ENCODE measurements at places on chromosomes 12 and 14.
A peak's percentile ranks its signal among the peaks of the same experiment; 100 is the strongest.

- no peak for DNase-seq
These were observed 32.6 kb downstream of the MOK start for GRCh38 chr14:102272392-102272791.

DNA sequence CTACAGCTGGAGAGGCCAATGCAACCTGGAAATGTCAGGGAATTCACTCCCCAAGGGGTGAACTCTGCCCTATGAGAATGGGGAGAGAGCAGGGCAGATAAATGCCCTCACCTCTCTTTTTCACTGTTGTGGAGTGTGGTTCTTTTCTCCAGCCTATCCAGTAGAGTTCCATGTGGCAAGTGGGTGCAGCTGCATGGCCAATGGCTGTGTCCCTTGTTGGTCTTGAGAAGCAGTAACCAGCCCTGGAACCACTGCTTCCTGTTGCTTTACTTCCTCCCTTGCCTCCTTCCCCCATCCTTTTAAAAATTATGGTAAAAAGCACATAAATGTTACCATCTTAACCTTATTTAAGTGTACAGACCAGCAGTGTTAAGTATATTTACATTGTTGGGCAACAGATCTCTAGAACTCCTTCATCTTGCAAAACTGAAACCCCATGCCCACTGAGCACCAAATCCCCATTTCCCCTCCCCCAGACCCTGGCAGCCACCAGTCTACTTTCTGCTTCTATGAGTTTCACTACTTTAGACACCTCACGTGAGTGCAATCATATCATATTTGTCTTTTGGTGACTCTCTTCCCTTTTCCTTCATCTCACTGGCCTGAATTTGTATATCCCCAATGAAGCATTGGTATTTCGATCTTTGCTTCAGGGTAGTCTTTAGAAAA lies 77.0 kb upstream of the GRIP1 start:
- DNase-seq = no peak

- DNase-seq = peak; percentile 83
These were observed 1.7 kb upstream of the GPR68 start for GRCh38 chr14:91246051-91246852.

DNA sequence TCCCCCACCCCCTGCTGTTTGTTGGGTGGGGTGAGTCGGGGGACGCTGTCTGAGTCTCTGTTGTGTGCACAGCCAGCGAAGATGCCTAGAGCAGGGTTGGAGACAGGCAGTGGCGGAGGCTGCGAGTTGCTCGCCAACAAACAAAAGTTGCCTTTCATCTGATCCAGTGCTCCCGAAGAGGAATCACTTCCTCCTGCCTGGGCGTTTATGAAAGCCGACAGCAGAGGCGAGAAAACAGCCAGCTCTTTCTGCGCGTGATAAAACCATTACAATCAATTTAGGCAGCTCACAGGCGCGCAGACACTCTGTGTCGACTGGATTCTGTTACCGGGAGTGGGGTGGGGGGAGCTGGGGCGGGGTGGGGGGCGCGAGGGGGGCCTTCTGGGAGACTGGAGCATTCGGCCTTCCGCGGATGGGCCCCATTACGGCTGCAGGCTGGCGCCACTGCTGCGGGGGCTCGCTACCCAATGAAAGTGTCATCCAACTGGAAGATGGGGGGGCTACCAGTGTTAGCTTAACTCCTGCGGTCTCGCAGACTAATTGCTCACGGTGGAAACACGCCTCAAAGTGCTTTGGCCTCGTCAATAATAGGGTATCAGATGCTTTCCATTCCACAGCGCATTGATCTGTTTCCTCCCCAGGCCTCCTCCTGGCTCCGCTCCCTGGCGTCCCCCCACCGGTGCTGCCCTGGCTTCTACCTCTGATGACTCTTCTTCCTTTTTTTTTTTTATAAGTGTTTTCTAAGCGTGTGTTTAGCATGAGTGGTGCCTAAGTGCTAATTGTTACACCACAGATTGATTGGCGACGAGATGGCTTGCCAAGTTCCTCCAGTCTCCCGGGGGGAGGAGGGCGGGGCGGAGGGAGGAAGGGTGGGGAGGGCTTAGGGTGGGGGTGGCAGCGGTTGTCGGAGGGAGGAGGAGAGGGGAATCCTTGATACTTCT lies 678.4 kb downstream of the MED13L start:
- no peak for DNase-seq

GRCh38 chr14:87529081-87529480 lies 463.9 kb downstream of the GALC start:
- DNase-seq = no peak

GRCh38 chr14:93135399-93135798 lies 19.7 kb upstream of the ITPK1 start:
- DNase-seq = no peak

- no peak for DNase-seq
These were observed 51.3 kb downstream of the AMN start for GRCh38 chr14:102973706-102974285.

DNA sequence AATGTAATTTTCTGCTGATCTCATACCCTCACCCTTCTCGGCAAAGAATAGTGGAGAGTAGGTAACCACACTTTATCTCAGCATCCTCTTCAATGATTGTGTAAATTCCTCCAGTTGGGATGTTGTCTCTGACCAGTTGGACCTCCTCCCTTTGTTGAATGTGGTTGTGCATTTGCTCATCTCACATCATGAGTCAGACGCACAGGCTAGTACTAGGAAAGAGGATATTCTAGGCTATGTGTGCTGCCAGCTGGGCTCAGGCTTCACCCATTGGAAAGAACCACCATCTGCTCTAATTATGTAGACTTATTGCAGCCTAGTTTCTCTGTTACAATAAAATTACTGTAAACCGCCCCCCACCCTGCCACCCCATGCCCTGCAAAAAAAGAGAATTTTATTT lies 90.3 kb downstream of the LMO3 start:
- no peak for DNase-seq

DNA sequence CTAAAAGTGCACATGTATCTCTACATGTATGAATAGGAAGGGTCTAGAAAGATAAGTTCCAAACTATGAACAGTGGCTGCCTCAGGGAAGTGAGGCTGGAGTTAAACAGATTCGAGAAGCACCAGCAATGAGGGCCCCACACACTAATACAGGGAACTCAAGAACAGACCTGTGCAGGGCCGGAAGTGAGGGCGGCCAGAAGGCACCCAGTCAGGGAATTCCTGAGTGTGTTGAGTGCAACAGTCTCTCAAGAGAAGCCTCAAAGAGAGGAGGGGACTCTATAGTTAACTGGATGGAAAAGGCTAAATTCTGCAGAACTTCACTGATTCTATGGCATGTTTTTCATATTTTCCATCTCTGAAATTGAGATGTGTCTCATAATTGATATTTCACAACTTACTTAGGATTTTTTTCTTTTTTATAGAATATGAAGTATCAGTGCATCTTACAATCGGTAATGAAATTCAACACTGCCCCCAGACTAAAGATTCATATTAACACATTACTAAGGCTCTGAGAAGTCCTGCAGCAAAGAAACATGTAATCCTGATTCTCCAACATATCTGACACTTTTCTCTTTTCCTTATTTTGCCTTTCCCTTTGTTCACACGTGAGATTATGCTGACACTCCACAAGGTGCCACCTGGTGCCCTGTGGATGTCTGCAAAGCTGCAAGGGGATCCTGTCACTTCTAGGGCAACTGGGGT lies 61.3 kb downstream of the CHGA start:
- no peak for DNase-seq

- no peak for DNase-seq
These were observed 33.8 kb downstream of the SYT1 start for GRCh38 chr12:78898416-78898815.

DNA sequence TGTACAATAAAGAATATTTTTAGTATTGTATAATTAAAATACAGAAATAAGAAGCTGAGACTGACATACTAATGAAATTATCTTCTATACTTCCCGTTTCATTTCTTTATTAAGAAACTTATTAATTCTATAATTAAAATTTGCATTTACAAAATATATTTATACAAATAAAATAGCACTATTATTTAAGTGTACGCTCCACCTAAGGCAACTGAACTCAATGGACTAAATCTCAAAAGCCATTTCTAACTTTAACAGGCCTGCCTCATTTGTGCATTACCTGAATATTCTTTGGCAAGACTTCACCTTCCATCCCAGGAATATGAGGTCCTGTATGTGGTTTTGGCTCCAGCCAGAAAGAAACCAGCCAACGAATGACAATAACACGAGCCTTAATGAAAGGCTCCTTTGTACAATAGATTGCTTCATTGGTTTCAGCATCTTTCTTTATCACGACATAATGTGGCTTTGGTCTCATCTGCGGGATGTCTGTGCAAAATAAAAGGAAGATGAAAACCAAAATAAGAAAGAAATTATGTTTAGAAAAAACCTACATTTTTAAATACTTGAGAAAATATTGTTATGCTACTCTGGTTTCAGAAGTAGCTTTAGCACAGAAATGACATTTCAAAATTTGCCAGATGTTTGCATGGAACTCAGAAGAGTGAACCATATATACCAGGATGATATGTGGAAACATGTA lies 58.7 kb downstream of the RALGAPA1 start:
- DNase-seq = no peak

DNA sequence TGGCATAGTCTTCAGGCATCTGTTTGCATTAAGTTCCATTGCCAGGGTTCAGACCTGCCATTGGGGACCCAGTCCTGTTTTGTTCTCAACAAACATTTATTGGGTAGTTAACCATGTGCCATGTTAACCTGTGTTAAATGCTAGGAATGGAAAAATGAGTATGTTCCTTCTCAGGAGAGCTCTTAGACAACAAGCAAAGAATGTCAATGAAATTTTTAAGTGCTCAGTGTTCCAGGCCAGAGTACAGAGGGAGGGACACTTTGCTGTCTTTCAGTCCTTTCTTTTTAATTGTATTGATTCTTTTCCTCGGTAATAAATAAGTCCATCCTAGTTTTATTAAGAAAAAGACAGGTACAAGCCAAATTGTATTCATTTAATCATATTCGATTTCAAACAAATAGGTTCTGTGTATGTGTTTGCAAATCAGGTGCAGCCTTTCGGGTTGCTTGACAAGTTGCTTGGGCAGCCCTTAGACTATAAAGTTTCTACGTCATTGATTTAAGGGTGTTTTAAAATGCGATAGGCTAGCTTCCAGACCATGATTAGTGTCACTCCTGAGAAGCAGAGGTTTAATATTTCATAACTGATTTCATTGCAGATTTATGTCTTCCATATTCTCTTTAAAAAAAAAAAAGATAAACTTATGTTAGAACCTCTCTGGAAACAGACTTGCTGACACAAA lies 123.1 kb downstream of the DERA start:
- no peak for DNase-seq

GRCh38 chr12:5556033-5556614 lies 124.2 kb downstream of the NTF3 start:
- DNase-seq = no peak

DNA sequence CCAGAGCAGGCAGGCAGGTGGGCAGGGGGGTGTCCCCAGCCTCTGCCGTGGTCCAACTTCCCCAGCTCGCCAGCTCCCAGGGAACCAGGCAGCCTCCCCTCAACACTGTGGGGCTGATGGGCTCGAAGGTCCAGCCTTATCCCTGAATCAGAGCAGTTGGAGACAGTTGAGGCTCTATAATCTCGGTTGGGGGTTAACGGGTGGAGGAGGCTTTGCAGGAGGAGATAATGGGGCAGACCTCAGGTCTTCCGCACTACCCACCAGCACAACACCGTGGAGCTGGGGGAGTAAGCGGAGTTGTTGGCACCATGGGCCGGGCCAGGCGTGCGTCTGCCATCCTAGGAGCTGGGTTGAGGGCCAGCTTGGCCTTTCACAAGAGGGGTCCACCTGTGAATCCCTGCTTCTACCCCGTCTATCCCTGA lies 13.9 kb upstream of the HDAC7 start:
- DNase-seq = no peak

Data from T-helper 2 cell treated with Interferon-gamma antibody and Interleukin-4, amounts not matched to agents 5 μg/mL and 100 μg/mL, for 36 hours (primary cell).